ENCODE measurements at places on chromosomes 11 and 22.

DNA sequence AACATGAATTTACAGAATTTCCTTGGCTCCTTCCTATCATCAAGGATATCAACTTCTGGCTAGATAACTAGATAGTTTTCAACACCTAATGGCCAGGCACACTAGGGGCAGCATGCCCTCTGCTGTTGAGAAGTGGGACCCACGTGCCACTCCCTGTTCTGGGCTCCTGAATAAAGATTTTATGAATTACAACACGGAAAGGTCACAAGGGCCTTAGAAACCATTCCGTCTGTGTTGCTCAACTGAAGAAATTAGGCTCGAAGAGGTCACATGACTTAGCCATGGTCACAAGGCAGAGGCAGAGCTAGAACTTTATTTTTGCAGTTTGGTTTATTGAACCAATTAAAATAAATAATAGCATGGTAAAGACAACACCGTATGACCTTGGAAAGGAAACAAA lies 36.0 kb downstream of the PRCP start:
- peak; percentile 57 for DNase-seq
- no peak overlapping the region for H3K4me3 ChIP-seq
- no peaks in the 10 kb centered on the region for H3K36me3 ChIP-seq
- 0 out of 2 replicates have a peak, but pooled peaks cover 10% of the 10 kb centered on the region for H3K4me1 ChIP-seq
- H3K27ac ChIP-seq, result no peak overlapping the region

- DNase-seq, result no peak
- H3K4me3 ChIP-seq, result no peak overlapping the region
- H3K27ac ChIP-seq, result no peak overlapping the region
- H3K4me1 ChIP-seq, result peaks cover 26% of the 10 kb centered on the region
These were observed 44.6 kb downstream of the LIF start for GRCh38 chr22:30201945-30202344.

- H3K27me3 ChIP-seq, result no peaks in the 10 kb centered on the region
- DNase-seq, result no peak
- no peak overlapping the region for H3K4me3 ChIP-seq
- H3K4me1 ChIP-seq, result peaks cover 17% of the 10 kb centered on the region
These were observed 6.1 kb upstream of the CXCR5 start for GRCh38 chr11:118877487-118878162.

DNA sequence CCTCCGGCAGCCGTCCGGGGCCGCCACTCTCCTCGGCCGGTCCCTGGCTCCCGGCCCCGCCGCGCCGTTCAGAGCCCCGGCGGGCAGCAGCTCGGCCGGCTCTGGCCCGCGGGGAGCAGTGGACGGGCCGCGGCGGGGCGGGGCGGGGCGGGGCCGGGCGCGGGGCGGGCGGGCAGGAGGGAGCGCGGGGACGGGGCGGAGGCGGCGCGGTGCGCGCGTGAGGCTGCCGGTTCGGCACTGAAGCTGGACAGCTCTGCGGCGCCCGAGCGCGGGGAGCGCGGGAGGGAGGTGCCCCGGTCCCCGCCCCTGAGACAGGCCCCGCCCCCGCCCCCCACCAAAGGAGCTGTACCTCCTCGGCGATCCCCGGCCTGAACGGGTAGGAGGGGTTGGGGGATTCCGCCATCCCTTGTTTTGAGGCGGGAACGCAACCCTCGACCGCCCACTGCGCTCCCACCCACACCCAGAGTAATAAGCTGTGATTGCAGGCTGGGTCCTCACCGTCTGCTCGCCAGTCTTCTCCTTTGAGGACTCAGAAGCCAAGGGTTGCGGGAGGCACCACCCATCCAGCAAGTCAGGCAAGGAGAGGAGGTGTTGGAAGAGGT lies at the start of gene DRD2:
TSS of gene DRD2 (minus strand) at position 239 of the 602 bp plus-strand sequence. CDS start 50,747 bp downstream, outside the sequence.
- DNase-seq, result no peak
- no peaks in the 10 kb centered on the region for H3K36me3 ChIP-seq
- H3K4me3 ChIP-seq, result no peak within 1 kb of the TSS
- peaks cover 2% of the 10 kb centered on the region for H3K27me3 ChIP-seq

GRCh38 chr11:12411806-12412727 lies 34.7 kb downstream of the PARVA start:
- DNase-seq, result peak; percentile 31
- no peaks in the 10 kb centered on the region for H3K4me1 ChIP-seq
- no peak overlapping the region for H3K4me3 ChIP-seq
- H3K36me3 ChIP-seq, result no peaks in the 10 kb centered on the region
- H3K27me3 ChIP-seq, result no peaks in the 10 kb centered on the region

GRCh38 chr22:36901411-36902142 lies 11.9 kb upstream of the CSF2RB start:
- H3K36me3 ChIP-seq, result no peaks in the 10 kb centered on the region
- no peak overlapping the region for H3K27ac ChIP-seq
- H3K27me3 ChIP-seq, result no peaks in the 10 kb centered on the region
- DNase-seq, result no peak
- no peaks in the 10 kb centered on the region for H3K4me1 ChIP-seq

DNA sequence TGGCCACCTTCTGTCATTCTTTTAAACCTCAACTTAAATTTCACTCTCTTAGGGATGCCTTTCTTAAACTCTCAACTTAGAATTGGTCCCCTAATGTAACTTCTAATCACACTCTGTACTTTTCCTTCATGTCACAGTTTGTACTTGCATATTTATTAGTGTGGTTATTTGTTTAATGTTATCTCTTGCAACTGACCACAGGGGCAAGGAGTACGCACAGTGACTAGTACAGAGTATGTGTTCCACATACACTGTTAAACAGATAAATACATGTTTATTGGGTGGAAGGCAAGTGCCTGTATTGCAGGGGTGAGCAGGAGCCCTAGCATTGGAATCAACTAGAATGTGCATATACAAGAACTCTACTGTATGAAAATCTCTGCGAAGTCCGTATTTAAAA lies 554.0 kb downstream of the INSC start:
- H3K27me3 ChIP-seq, result no peaks in the 10 kb centered on the region
- H3K36me3 ChIP-seq, result no peaks in the 10 kb centered on the region
- H3K27ac ChIP-seq, result no peak overlapping the region

DNA sequence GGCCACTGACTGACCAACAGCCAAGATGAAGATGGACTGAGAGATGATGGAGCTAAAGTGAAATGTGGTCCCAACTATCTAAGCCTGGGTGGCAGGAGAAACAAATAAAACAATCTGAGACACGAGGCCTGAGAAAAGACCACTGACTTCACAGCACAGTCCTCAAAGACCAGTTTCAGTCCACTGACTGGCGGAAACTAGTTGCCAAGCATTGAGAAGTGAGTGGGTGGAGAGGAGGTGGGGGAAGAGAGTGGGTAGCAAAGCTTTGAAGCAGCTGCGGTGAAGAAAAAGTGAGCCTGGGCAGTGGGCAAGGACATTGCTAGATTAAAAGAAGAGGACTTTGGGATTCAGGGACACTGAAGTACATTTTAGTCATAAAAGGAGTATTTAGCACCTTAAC lies 1.9 kb downstream of the MS4A1 start:
- H3K36me3 ChIP-seq, result no peaks in the 10 kb centered on the region
- no peaks in the 10 kb centered on the region for H3K4me1 ChIP-seq
- H3K4me3 ChIP-seq, result no peak overlapping the region
- H3K27me3 ChIP-seq, result no peaks in the 10 kb centered on the region

GRCh38 chr11:70544774-70545609 lies 146.7 kb downstream of the CTTN start:
- no peaks in the 10 kb centered on the region for H3K4me1 ChIP-seq
- no peaks in the 10 kb centered on the region for H3K27me3 ChIP-seq
- H3K27ac ChIP-seq, result no peak overlapping the region
- no peak for DNase-seq

- no peaks in the 10 kb centered on the region for H3K27me3 ChIP-seq
- H3K27ac ChIP-seq, result no peak overlapping the region
- peaks cover 82% of the 10 kb centered on the region for H3K36me3 ChIP-seq
- H3K4me3 ChIP-seq, result no peak overlapping the region
- no peak for DNase-seq
These were observed 13.4 kb upstream of the GRK2 start for GRCh38 chr11:67252831-67253239.

Data from HepG2 (cell line).